ENCODE measurements at places on chromosomes 1 and 21. TPM values are rescaled to one million over a fixed set of nuclear protein-coding genes. Genes with fewer than 3 reads are reported as not detected.

The C4BPA gene
- not detected for total RNA-seq

The C1QC gene
- not detected for total RNA-seq

DNA sequence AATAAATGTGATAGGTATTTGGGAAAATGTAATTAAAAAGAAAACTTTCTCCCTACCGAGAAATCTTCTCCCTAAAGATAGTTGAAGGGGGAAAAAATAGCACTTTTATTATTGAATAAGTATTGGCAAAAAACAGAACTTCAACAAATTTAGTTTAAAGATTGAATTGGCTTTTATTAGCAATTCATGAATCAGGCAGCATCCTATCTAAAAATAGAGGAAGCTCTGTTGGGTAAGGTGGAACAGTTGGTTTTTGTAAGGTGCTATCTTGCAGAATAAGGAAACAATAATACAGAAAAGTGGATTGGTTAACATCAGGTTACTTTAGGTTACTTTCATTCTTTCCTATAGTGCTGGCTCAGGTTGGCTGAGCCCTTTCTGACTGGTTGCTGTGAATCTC lies 62.8 kb downstream of the FH start:
- DNase-seq: no peak

DNA sequence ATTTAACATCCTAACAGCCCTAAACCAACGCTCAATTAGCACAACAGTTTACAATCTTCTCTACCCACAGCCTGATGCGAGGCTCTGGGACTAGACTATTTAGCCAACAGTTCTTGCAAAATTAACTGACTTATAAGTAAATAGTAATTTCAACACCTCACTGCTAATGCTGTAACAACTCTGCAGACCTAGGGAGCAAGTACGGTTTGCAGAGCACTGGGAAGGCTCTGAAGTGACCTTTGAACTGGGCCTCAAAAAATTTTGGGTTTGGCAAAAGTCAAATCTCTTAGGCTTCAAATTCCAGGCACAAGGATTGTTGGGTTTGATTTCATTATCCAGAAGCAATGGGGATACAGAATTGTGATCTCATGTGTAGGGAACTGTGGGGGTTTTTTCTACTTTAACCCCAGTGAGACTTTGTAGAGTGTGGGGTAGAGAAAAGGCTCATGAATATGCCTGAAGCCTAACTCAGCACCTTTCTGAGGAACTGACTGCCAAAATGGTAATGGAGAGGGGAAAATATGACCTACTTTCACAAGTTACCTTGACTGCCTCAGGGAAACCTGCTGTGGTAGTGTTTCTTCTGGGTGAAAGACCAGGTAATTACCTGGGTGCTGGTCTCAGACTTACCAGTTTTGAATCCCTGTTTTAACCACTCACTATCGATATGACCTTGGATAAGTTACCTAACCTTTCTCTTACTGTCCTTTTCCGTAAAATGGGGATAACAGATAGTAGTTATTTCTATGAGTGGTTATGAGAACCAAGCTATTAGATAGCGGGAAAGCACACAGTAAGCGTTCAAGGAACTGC lies 889 bp upstream of the TXLNA start:
- no peak for DNase-seq

The TNFAIP8L2 gene
- total RNA-seq: 6.9 TPM

DNA sequence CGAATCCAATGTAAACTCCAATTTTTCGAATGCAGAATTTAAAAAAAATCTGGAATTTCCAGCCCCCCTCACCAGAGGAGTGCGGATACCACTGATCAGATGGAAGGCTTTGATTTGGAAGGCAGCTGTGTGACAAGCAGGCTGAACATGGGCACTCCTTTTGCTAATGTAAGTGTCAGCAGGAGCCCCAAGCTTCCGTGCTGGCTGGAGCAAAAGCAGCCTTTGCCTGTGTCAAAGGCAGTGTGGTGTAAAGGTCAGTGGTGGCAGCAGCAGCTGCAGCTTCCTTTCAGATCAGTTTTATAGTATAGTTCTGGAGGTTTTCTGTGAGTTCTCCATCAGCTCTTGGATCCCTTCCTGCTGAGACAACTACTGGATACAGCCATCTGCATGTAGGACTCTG lies 259.9 kb downstream of the CTH start:
- no peak for DNase-seq

GRCh38 chr1:221473411-221473810 lies 268.5 kb downstream of the DUSP10 start:
- DNase-seq: no peak

DNA sequence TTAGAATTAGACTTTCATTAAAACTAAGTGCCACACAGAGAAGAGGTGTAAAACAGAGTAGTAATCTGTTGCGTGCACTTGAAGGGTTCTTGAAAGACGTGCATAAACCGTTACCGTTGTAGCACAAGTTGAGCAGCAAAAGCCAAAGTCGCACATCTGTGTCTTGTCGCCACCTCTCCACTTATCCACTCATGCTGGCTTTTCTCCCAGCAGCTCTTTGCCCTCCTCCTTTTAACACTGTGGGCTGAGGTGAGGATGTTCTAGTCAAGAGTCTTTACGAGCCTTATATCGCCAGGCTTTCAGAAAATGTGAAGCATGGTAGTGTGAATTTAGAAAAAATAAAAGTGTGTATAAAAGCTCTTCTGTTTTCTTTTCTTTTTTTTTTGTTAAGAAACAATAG lies 48.0 kb downstream of the NR5A2 start:
- DNase-seq: no peak

DNA sequence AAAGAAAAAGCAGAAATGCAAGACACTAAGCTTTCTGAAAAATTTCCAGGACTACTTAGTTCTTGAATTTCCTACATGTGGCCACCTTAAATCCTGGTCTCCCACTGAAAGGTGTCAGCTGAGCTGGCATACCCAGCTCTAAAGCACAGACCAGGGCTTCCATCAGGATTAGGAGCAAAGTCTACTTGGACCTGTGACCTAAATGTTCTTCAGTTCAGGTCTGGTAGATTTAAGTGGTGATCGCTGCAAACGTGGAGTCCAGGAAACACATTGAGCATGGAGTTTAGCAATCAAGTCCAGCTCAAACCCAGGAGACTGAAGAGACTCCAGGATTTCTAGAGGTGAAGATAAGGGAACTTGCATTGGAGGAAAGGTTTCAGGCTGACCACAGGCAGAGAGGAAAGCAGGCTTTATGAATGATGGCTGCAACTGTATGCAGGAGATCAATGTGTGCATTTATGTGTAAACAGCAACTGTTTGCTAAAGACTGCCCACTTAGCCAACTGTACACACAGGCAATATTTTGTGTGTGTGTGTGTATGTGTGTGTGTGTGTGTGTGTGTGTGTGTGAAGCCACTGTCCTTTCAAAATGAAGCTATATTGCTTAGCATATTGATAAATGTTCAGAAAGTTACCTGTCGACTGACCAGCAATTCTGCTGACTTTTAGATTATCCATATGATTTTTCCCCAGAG lies 75.2 kb downstream of the LMX1A start:
- DNase-seq: no peak

GRCh38 chr21:16821588-16821987 lies 691.3 kb upstream of the CXADR start:
- no peak for DNase-seq

GRCh38 chr1:212946872-212947271 lies 3.5 kb upstream of the VASH2 start:
- no peak for DNase-seq

DNA sequence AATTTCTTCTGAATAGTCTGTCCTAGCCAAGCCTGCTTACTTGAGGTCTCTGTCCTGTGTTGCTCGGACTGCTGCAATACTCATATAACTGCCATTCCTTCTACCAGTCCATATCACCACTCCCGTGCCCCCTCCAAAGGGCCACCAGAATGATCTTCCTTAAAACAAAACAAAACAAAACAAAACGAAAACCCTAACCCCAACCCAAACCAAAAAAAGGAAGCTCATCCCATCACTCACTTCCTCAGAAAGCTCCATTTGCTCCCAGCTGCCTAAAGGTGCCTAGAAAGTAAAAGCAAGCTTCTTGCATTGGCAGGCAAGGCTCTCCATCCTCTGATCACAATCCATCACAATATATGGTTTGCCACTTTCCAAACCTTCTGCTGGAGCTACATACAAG lies 20.3 kb downstream of the USP24 start:
- DNase-seq: no peak

DNA sequence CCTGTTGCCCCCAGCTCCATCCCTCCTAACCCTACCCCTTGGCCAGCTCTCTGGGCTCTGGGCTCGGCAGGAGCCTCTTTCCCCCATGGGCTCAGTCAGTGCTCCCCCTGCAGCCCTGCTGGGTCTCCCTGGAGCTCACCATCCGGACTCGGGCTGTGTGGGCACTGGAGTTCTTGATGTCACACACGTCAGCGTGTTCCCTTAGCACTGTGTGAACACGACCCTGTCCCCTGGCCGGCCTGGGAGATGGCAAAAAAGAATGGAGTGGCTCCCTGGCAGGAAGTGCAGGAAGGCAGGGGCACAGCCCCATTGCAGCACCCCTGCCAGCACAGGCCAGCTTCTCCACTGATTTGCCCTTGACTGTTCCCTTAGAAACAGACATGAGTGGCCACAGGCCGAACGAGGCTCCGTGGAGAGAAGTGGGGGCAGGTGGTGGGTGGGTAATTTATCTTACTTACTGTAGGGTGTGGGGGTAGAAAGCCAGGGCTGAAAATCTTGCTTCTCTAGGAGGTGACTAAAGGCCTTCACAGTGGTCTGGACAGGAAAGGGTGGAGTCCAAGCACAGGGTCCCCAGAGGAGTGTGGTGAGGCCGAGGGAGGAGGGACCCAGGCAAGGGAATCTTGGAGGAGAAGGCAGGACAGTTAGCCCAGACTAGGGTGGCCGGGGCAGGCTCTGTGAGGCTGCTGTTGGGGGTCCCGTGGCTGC lies 381.7 kb upstream of the VAMP3 start:
- no peak for DNase-seq

The LENEP gene
- total RNA-seq: 0.66 TPM

GRCh38 chr1:198121056-198121826 lies 35.6 kb upstream of the NEK7 start:
- DNase-seq: no peak

The SLAMF9 gene
- total RNA-seq: not detected

GRCh38 chr1:230101556-230101955 lies 34.5 kb downstream of the GALNT2 start:
- no peak for DNase-seq

The KCNA3 gene
- 9.1 TPM for total RNA-seq

- DNase-seq: no peak
Observed at GRCh38 chr1:160169553-160170399, 18.4 kb downstream of the ATP1A4 start.

GRCh38 chr1:14735841-14736240 lies 137.4 kb downstream of the KAZN start:
- no peak for DNase-seq

The WDR64 gene
- total RNA-seq: not detected

- DNase-seq: no peak
Observed at GRCh38 chr1:206142011-206142410, 24.8 kb upstream of the AVPR1B start.

GRCh38 chr1:198662821-198663220 lies 24.0 kb downstream of the PTPRC start:
- DNase-seq: no peak

DNA sequence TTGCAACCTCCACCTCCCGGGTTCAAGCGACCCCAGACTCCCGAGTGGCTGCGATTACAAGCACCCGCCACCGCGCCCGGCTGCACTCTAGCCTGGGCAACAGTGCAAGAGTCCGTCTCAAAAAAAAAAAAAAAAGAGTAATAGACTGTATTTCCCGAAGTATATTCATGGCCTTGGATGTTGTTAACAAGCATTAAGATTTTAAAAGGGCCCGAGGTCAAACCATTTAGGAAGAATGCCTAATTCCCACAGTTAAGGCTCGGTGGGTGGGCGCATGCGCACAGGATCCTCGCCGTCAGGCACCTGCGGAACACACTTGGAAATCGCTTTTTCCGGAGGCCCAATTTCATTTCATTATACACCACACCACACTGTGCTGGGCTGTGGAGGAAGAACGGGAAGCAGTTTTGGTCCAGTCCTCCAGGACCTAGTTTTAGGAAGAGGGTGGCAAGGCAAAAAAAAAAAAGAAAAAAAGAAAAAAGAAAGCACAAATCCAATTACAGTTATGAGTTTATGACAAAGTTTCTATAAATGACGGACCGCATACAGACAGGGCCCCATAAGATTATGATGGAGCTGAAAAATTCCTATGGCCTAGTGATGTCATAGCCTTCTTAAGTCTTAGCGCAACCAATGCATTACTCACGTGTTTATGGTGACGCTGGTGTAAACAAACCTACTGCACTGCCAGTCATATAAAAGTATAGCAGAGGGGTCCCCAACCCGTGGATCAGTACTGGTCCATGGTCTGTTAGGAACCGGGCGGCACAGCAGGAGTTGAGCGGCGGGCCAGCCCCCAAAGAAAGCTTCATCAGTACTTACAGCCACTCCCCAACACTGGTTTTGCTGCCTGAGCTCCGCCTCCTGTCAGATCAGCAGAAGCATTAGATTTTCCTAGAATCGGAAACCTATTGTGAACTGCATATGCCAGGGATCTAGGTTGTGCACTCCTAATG lies 38.2 kb downstream of the H3-3A start:
- DNase-seq: peak; percentile 50

DNA sequence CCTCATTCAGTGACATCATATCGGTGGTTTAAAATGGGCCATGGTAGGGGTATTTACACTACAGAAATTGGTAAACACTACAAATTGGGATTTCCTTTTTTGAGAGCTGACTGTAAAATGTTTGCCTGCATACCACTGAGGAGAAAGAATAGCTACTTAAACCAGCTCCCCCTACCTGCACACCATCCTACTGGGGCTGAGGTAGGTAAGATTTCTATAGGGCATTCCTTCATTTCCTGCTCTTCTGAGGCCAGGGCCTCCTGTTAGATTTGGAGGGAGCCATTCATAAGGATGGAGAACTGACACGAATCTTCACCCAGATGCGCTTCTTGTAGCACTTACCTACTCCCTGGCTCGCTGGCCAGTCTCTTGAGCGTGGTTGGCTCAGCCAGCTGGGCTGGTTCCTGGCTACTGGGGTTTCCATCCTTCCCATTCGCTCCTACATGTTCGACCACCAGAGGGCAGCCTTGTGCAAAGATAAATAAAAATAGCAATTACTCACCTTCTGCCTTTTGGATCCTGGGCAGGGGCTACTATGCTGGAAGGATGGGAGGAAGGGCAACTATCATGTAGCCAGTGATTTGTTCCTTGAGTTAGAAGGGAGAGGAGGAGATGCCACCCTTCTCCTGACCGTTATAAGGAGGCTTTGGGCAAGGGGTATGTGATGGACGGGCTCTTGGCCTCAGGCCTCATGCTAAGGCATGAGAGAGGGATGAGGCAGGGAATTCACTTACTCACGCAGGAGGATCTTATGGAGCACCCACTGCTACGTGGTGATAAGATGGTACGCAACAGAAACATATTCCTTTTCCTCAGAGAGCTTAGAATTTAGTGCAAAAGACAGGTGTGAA lies 10.7 kb downstream of the OPTC start:
- DNase-seq: peak; percentile 69

The ASCL5 gene
- 0.16 TPM for total RNA-seq
